ENCODE measurements at places on chromosomes 4 and X.

DNA sequence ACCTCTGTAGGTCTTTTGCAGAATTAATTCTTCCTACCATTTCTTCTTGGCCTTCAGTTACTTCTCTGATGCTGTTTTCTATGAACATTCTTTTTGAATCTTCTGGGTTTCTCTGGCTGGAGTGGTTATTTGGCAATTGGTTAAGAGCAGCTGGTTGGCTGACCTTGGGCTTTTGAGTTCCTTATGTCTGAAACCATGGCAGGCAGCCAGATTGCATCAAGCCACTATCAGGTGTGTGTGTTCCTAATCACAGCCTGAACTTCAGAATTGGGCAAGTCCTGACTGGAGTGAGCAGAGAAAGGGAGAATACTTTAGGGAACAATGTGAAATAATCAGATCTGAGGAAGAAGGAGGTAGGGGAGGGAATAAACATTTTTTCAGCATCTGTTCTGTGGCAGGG lies 90.2 kb downstream of the ARHGAP10 start:
- DNase-seq = no peak

DNA sequence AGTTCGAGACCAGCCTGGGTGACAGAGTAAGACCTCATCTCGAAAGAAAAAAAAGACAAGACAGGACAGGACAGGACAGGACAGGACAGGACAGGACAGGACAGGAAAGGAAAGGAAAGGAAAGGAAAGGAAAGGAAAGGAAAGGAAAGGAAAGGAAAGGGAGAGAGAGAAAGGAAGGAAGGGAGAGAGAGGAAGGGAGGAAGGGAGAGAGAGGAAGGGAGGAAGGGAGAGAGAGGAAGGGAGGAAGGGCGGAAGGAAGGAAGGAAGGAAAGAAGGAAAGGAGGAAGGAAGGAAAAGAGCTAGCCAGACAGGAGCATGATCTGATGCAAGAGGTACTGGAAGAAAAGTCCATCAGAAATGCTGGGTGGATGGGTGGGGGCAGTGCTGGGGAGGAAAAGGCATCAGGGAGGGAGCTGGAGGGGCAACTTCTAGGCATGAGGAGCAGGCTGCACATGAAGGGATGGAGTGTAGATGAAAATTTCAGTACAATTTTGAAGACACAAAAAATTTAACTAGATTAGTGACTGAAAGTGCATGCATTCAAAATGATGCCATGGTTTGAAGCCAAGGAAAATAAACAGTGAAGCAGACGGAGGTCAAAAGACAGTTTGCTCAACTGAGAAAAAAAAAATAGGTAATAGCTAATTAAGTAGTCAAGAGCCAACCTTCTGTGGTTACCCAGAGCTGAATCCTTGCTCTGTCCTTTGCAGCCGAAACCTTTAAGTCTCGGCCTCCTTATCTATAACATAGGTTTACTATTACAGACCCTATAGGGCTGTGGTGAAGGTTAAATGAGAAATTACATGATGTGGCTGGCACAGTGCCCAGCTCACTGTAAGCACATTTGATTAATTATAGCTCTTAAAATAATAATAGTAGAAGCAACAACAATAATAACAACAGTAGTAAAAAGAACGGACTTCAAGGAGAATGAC lies 59.9 kb downstream of the ZNF827 start:
- DNase-seq = no peak

DNA sequence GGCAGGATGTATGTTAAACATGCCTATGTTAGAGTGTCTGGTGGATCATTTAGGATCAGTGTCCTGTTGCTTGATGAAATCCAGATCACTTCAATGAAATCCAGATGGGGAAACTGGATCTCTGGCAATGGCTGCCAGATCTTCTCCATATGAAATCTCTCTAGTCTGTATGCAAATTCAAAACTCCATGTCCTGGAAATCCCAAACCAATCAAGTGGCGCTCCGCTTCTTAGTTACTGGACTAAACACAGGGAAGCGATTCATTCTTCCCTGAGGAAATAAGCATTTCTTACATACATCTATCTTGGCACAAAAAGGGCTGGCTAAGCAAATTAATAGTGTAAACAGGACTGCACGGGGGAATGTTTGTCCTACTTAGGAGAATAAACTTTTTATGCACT lies 94.9 kb downstream of the HDAC8 start:
- no peak for DNase-seq

DNA sequence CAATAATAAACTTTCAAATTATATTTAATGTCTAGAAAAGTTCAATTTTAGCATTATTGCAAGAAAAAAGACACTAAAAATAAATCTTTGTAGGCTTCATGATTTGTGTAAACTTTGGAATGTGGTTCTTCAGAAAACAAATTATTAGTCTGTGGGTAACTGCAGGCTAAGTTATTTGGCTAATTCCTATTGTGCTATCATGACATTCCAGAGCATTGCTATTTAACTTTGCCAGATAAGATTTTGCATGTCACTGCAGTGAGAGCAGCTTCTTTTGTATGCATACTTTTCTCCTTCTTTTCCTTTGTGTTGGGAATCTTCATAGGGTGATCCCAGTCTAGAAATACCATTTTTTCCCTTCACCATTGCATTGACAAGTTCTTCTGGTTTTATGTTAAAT lies 130.0 kb downstream of the AWAT2 start:
- DNase-seq = no peak

DNA sequence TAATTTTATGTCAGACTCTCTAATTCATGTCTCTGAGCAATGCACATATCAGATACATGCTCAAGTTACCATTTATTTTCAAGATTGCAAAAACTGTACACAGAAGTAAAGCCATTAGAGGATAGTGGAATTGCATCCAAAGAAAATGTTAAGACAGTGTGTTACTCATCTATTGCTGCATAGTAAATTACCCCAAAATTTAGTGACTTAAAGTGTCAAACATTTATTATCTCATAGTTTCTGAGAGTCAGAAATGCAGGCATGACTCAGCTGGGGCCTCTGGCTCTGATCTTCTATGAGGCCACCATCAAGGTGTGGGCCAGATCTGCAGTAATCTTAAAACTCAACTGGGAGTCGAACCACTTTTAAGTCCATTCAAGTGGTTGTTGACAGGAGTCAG lies 275.2 kb downstream of the QDPR start:
- DNase-seq = no peak

DNA sequence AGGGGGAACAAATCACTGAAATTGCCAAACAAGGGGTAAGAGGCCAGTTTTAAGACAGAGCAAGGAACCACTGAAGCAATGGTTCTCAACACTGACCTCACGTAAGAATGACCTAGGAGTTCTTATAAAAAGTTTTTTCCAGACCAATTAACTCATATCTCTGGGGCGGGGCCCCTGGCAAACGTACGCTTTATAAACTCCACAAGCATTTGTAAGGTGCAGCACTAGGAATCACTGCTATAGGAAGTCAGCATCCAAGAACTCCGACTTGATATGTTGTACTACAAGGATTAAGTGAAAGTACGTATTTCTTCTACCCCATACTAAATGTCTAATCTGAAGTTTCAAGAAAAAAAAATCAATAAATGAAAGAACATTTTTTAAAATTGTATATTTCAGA lies 269.9 kb downstream of the RCHY1 start:
- no peak for DNase-seq

GRCh38 chr4:54717694-54718093 lies 59.9 kb downstream of the KIT start:
- no peak for DNase-seq

GRCh38 chr4:112170451-112170993 lies 25.3 kb downstream of the FAM241A start:
- peak; percentile 66 for DNase-seq

GRCh38 chrX:102604327-102604726 lies 5.0 kb downstream of the ARMCX5 start:
- no peak for DNase-seq

- DNase-seq = no peak
Observed at GRCh38 chr4:182642831-182643230, 274.4 kb downstream of the DCTD start.

DNA sequence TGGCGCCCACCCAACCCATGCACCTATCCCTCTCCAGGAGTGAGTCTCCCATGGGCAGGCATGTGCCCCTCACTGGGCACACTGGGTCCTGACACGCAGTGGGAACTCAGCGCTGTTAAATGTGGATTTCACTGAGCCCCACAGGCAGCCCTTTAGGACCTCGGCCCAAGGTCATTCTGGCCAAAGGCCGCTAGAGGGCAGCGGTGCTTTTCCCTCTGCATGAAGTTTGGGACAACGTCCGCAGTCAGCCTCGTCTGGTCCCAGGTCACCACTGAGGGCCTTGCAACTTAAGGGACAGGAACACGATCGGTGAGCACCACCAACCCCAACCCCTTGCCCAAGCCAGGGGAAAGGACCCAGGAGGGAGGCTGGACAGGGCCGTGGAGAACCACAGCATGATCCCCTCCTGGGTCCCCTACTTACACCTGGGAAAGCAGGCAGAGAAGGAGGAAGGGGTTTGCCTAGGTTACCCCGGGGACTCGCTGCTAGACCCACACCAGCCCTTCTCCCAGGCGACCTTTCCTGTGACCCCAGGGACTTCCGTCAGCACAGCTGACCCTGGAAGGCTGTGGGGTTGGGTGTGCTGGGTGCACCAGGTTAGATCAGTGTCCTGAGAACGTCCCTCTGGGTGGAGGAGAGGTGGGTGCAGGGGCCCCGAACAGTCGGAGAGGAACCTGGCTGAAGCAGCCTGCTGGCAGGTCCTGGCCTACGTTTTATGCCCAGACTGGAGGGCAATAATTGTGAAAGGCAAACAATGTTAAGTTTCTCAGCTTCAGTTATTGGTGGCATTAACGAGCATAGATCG lies 24.0 kb downstream of the CYTL1 start:
- DNase-seq = peak; percentile 48

DNA sequence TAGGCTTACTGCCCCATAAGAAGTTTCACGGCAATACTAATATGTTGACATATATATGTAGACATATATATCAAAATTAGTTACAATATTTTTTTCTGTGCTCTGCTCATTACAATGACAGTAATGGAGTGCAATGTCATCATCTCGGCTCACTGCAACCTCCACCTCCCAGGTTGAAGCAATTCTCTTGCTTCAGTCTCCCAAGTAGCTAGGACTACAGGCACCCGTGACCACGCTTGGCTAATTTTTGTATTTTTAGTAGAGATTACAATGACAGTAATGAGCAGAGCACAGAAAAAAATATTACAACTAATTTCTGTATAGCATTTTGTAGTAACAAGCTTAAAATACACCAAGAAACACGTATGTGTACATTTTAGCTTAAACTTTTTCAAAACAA lies 7.6 kb downstream of the EIF4E start:
- no peak for DNase-seq

GRCh38 chr4:17817027-17817426 lies 6.2 kb downstream of the NCAPG start:
- peak; percentile 25 for DNase-seq

GRCh38 chrX:2360731-2361130 lies 140.0 kb downstream of the DHRSX start:
- DNase-seq = no peak

DNA sequence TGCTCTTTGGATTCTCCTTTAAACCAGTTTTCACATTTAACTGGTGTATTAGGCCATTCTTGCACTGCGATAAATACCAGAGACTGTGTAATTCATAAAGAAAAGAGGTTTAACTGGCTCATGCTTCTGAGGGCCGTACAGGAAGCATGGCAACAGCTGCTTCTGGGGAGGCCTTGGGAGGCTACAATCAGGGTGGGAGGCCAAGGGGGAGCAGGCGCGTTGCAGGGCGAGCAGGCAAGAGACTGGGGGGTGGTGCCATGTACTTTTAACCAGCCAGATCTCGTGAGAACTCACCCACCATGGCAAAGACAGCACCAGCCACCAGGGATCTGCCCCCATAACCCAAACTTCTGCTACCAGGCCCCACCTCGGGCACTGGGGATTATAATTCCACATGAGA lies 38.1 kb downstream of the RNF212 start:
- DNase-seq = no peak

Measured in Panc1 (cell line).